ENCODE measurements at places on chromosomes 5 and 9. TPM values are rescaled to one million over a fixed set of nuclear protein-coding genes. Genes with fewer than 3 reads are reported as not detected.

CCNI2 gene
- total RNA-seq: not detected

FRMD3 gene
- total RNA-seq: 0.44 TPM

SLC6A3 gene
- total RNA-seq: under 0.01 TPM

LMX1B gene
- total RNA-seq: not detected

MCC gene
- total RNA-seq: 33.5 TPM

Data from smooth muscle cell of trachea (primary cell).